HFF-Myc (cell line): ENCODE measurements at places on chromosomes 5 and 9.
A peak's percentile ranks its signal among the peaks of the same experiment; 100 is the strongest.

DNA sequence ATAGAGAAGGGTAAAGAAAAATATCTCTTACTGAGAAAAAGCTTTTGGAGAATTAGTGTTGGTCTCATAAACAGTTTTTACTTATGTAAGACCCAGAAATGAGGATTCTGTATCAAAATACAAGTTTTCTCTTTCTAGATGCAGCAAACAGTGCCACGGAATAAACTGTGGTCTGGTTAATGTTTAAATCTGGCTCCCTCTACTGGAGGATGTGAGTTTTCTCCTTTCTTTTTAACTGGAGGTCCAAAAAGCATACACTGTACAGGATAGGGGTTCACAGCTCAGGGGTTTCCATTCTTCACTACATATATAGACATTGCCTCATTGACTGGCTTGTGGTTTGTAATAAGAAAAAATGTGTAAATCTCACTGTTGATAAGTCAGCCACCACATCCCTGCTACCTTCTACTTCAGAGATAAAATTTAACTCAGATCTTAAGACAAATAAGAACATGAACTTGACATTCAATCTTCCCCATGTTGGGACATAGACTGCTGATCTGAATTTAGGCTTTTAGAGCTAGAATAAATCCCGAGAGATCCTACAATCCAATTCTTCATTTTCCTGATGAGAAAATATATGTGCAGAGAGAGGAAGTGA is 98.9 kb downstream of the CFAP95 start:
- DNase-seq = peak; percentile 42

GRCh38 chr5:149265597-149265996 is 6.1 kb upstream of the AFAP1L1 start:
- no peak for DNase-seq

GRCh38 chr5:92494508-92494907 is 1086.5 kb downstream of the NR2F1-AS1 start:
- no peak for DNase-seq

GRCh38 chr5:126235628-126236027 is 187.6 kb upstream of the GRAMD2B start:
- DNase-seq = no peak

GRCh38 chr5:132865668-132866341 is 464 bp downstream of the GDF9 start:
- no peak for DNase-seq

- no peak for DNase-seq
Measured at GRCh38 chr5:126956991-126957390, 73.4 kb downstream of the MARCHF3 start.

- DNase-seq = no peak
Measured at GRCh38 chr5:141816598-141817399, 61.4 kb downstream of the PCDH1 start.

- peak; percentile 56 for DNase-seq
Measured at GRCh38 chr9:120708526-120709224, 5.6 kb downstream of the MEGF9 start.

DNA sequence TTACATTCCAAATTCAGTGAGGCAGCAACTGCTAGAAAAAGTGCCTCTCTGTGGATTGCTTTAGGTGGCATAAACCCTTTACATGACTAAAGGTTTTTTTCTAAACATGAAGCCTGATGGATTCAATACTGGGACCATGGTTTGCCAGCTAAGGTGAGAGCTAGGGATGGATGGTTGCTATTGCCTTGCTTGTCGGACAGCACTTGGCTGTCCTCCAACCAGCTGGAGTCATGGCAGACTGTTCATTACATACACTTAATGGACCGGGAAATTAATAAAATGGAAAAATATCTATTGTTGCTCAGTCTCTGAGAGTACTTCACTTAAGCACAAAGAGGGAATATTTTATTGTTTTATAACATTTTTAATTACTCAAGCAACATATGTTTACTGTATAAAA is 116.9 kb upstream of the TRPC7 start:
- DNase-seq = no peak

DNA sequence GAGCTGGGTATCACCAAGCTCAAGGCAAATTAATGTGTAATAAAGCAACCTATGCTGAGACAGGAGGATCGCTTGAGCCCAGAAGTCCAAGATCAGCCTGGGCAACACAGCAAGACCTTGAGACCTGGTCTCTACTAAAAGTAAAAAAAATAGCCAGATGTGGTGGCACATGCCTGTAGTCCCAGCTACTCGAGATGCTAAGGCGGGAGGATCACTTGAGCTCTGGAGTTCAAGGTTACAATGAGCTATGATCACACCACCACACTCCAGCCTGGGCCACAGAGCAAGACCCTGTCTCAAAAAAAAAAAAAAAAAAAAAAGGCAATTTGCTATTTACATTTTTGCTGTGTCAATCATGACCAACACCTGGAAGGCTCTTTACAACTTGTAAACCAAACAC is 5.2 kb downstream of the STRBP start:
- no peak for DNase-seq

DNA sequence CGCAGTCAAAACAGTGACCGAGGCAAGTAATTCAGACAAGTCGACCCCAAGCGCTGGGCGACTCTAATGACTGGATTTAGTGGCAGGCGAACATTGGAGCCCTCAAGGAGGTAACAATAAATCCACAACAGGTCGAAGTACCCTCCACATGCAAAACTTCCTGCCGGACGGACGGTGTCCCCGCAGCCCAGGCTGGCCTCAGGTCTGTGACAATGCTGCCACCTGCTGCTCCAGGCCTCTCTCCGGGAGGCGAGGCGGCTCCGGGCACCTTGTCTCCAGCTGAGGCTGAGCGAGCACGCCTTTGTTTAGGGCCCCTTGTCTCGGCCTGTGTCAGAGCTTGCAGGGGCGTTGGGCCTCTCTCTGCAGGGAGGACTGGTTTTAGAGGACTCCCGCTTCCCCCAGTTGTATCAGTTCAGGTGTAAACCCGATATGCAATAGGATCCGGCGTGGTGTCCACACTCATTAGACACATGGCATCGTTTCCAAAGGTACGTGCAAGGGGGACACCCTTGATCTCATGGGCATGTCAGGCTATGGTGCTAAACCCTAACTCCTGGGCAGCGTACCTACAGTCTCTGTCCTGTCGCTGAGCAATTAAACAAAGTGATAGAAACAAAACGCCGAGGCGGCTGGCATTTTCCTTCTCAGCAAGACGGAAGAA is 628.0 kb upstream of the ADAMTS16 start:
- DNase-seq = no peak

DNA sequence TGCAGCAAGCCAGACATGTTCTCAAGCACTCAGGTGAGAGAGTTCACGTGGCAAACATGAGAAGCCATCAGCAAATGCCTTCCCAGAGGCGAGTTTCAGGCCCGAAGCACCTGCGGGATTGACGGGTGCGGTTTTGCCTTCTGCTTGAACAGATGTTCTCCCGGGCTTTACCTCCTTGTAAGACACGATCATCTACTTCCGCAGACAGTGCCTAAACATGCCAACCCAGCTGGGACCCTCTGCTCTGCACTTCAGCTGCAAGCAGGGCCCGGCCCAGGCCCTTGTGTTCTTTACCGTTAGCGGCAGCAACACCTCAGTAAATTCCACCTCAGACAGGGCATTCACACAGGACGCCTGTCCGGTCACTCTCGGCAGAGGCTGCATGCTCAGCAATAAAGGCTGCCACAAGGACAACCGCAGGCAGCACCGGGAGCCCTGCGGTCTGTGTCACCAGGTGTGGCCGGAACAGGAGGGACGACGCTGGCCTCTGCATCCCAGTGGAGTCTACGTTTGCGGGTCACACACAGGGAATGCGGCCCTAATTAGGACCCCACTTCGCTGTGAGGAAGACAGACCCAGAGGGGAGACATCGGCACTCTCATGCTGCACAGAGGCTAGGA is 139.6 kb downstream of the ROR2 start:
- no peak for DNase-seq

DNA sequence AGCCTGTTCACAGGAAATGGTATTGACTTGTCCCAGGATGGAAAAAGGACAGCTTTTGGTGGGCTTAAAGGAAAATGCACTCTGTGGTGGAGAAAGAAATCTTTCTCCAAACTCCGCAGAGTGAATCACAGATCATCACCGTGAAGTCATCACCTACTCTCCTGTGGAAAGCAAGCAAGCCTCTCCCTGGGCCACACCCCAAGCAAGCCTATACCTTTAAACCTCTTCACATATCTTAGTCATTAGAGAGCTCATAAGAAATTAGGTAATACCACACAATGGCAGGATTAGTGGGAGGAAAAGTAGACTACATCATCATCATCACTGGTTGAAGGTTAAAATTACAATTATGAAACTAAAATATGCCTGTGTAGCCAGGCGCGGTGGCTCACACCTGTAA is 23.2 kb downstream of the TLE1 start:
- DNase-seq = no peak

- DNase-seq = no peak
Measured at GRCh38 chr5:79754865-79755555, 65.4 kb downstream of the CMYA5 start.

DNA sequence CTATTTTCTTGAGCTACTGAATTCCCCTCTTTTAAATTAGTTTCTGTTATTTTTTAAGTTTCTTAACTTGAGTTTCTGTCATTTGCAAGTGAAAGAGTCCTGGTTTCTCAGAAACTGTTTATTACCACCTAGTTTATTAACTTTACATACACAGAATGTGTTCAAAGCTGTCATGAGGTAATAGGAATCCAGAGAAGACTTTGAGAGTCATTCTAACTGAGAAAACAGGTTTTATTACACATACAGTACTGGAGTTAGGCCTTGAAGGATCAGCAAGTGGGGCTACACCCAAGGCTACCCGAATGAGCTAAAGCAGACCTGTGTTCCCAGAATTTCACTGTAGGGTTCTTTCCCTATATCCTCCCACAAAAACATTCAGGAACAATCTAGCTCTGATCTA is 33.1 kb downstream of the FAM114A2 start:
- no peak for DNase-seq

GRCh38 chr5:138351517-138351916 is 968 bp upstream of the KDM3B start:
- DNase-seq = no peak

- no peak for DNase-seq
Measured at GRCh38 chr9:17509701-17510100, 69.2 kb upstream of the SH3GL2 start.

GRCh38 chr5:6497262-6497661 is 48.6 kb downstream of the UBE2QL1 start:
- DNase-seq = no peak

- peak; percentile 71 for DNase-seq
Measured at GRCh38 chr9:82170866-82171265, 182.3 kb downstream of the SPATA31D1 start.

- no peak for DNase-seq
Measured at GRCh38 chr5:125837866-125838265, 585.3 kb upstream of the GRAMD2B start.

DNA sequence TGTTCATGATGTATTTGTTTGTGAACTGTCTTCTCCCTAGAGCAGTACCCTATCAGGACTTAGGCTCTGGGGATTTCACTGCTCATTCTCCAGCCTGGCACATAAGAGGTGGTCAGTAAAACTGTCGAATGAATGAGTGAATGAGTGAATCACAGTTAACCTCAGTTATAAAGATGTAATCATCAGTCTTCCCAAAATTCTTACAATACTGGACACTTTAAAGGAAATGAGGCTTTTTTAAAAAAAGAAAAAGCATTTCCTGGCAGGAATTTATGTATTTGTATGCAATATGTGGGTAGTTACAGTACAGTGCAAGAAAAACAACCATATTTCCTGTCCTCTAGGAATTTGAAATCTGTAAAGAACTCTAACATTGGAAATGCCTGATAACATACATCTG is 59.6 kb downstream of the RAI14 start:
- no peak for DNase-seq
